ENCODE measurements at places on chromosomes 13 and 19.

DNA sequence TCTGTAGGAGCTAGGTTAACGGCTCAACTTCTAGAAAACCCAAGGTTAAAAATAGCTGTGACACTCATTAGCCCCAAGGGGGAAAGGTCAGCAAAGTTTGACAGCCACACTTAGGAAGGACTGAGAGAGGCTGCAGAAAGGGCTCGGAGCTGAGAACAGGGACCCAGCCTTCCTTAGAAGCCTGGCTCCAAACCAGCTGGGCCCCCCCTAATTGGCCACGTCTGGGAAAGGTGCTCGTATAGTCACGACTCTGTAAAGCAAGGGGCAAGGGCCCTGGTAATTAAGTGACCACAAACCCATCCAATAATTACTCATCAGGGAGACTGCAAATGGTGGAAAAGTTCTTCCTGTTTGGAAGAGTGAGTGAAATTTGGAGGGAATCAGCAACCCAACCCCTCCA, 90.5 kb downstream of the RNASEH2B start:
- DNase-seq = no peak

- peak; percentile 51 for DNase-seq
Observed at GRCh38 chr19:50203281-50204080, at the start of gene MYH14. MYH14 (plus strand) TSS chr19:50203622; CDS start chr19:50210366, 6,744 bp downstream.

DNA sequence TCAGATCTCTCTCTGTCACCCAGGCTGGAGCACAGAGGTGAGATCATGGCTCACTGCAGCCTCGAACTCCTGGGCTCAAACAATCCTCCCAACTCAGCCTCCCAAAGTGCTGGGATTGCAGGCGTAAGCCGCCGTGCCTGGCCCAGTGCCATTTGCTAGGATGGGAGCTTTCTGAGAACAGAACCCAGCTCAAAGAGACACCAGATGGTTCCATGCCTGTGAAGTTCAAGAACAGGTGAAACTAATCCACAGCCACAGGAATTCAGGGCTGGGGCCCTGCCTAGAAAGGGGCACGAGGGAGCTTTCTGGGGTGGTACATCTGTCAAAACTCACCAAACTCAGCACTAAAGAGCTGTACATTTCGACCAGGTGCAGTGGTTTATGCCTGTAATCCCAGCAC, 4.2 kb downstream of the SLC7A9 start:
- no peak for DNase-seq

DNA sequence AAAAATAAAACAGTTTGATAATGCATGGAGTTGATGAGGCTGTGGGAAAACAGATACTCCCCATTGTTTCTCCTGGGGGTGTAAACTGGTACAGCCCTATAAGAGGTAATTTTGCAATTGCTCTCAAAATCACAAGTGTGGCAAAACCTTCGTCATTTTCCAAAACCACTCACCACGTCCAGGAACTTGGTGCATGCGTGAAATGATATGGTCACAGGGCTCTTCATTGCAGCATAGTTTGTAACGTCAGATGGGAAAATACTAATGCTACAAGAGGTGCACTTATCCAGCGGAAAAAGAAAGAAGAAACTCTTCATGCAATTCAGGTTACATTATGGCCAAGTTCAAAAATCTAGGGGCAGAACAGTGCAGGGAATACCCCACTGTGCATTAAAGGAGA, 11.9 kb upstream of the PLAUR start:
- DNase-seq = no peak

DNA sequence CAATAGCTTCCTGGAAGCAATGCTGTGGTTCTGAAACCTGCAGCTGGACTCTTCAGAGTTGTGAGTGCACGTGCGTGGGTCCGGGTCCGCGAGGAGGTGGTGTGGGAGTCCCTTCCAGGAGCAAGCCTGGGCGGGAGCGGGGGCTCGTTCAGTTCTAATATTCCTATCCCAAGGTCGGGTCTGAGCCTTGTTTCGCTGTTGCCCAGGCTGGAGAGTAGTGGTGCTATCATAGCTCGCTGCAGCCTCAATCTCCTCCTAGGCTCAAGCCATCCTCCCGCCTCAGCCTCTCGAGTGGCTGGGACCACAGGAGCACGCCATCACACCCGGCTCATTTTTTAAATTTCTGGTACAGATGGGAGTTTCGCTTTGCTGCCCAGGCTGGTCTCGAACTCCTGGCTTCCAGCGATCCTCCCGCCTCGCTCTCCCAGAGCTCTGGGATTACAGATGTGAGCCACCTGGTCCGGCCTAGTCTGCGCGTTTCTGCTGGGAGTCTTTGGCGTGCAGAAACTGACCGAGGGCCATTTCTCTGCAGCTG, 625 bp downstream of the ZFP82 start:
- DNase-seq = no peak

GRCh38 chr13:112669881-112670499, 19.8 kb upstream of the ATP11A start:
- DNase-seq = no peak

- no peak for DNase-seq
Observed at GRCh38 chr19:41755328-41755913, at the start of gene CEACAM6. CEACAM6 (plus strand) TSS chr19:41755530; CDS start chr19:41755639, 109 bp downstream.

DNA sequence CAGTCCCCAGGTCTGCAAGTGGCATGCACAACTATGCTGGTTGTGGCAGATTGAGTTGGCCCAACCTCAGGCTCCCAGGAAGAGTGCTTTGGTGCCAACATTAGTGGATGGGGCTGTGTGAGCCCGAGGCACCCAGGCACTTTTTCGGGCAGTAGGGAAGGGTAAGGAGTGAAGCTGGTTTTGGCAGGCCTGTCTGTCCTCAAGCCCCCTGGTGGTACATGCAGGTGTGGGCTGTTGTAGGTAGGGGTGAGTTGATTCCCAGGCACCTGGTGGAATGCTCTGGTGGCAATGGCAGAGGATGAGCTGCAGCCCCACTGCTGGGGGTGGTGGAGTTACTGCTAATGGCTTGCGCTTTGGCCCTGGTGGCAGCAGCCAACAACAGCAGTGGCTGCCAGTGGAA, 723.7 kb upstream of the SLITRK1 start:
- DNase-seq = no peak

DNA sequence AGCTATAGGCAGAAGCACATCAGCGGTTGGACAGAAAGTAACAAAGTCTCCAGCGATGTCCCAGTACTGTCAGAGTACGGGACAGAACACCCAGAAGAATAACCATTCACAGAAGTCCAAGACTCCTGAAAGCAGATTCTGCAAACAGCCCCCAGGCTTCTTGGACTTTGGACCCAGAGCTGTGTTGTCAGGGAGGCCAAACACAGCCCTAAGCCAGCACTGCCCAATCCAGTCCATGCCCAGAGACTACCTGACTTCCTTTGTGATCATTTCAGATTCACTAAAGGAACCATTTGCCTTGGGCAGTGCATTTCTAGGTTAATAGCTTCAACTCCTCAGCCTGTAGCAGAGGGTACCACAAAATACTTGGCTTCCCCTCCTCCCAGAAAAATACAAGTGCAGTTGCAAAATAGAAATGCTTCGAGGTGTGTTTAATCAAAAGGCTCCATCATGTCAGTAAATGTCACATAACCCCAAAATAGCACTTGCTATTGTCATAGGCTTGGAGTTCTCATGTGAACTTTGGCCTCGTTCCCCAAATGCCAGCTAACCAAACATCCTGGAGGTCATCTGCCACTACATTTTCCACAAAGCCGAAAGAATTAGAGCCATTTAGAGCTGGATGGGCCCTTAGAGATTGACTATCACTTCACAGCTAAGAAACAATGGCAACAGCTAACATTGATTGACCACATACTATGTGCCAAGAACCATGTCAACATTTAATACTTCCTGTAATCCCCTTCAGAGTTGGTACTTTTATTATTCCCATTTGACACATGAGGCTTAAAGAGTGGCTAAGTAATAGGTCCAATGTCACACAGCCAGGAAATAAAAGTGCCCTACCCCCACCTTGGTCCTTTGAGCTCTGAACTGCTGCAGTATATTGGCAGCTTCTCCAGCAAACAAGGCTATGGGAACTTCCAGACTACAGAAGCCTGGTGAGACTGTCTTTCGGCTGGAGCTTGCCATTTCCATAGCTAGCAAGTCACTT, 329.9 kb downstream of the FOXO1 start:
- DNase-seq = no peak

GRCh38 chr19:22735911-22736645, 47.9 kb downstream of the ZNF99 start:
- no peak for DNase-seq

DNA sequence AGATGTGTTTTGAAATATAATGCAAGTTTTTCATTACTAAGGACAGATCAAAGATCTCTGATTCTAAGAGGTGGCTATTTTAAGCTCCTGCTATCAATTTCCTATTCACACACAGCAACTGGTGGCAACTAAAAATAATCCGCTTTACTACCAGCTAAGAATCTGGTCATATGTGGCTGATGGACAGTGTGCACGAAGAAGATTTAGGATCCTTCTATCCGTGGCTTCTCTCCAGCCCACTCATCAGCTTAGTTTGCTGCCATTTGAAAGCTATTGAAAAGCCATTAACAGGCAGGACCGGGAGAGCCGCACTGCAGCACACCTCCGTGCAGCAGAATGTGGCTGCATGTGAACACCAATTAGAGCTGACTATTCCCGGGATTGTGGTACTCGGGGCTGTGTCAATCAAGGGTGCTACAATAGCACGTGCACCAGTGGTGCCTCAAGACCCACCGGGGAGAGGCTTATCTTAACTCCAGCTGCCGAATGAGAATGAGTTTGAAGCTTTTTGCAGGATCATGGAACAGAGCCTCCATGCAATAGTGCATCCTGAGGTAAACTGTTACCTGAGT, at the start of gene MYO16:
Gene MYO16, plus strand, starts transcription at position 431 of the 572 bp plus-strand sequence. CDS start 234 bp downstream, outside the sequence.
- DNase-seq = no peak

- DNase-seq = no peak
Observed at GRCh38 chr13:85551012-85551411, 248.2 kb downstream of the SLITRK6 start.

DNA sequence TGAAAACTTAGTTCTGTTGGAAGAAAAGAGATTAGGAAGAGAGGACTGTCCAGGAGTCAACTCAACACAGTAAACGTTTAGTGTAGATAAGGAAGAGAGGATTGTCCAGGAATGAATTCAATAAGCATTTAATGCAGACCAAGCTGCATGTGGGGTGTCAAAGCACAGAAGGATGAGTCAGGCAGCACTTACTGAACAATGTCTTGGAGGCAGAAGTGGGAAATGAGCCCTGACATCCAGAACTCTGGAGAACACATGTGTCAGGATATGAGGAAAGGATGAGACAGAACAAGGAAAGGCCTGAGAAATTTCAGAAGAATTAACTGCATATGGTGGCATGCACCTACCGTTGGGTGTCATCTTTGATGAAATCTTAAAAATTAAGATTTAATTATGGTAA, 429.2 kb upstream of the HTR2A start:
- DNase-seq = no peak

- no peak for DNase-seq
Observed at GRCh38 chr19:2223959-2224358, 12.2 kb downstream of the PLEKHJ1 start.

DNA sequence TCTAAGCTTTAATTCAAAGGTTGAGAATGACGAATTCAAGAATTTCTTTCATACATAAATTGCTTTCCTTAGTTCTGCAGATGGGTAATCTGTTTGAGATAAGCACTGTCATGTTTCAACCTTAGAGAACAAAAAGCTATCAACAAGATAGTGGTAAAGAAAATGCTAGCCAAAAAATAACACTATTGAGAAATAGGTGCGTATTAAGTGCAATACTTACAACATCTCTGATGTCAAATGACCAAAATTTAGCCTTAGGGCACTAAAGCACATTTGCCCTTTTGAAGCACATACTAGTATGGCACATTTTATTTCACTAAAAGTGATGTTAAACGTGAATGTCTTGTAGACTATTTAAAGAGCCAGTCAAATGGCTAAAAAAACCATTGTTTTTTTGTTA, 4.9 kb downstream of the KBTBD6 start:
- DNase-seq = no peak

- no peak for DNase-seq
Observed at GRCh38 chr19:49679771-49680413, 2.8 kb downstream of the PRMT1 start.

- no peak for DNase-seq
Observed at GRCh38 chr13:50762969-50763567, 80.4 kb downstream of the DLEU7 start.

GRCh38 chr19:31285744-31286143, 63.5 kb downstream of the TSHZ3 start:
- no peak for DNase-seq

GRCh38 chr13:111518161-111518792, 197.8 kb downstream of the TEX29 start:
- no peak for DNase-seq

DNA sequence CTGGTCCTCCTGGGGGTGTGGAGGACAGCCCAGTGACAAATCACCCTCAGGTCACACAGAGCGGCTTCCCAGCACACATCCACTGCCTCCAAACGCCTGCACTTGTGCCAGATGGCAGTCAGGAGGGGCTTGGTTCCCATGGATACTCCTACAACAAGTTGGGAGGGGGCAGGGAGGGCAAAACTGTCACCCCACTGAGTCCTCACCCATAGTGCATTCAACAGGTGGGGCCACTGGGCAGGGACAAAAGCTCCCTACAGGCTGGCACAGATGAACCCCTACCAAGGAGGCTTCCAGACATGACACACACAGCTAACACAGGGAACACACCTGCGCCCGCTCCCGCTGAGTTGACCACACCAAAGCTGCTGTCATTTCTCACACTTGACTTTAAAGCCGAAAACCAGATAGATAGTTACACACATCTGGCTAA, 120.5 kb downstream of the STK24 start:
- no peak for DNase-seq

- DNase-seq = peak; percentile 28
Observed at GRCh38 chr19:40663695-40664692, 26.5 kb downstream of the NUMBL start.

- no peak for DNase-seq
Observed at GRCh38 chr19:56725829-56726424, 54.4 kb upstream of the ZNF835 start.

DNA sequence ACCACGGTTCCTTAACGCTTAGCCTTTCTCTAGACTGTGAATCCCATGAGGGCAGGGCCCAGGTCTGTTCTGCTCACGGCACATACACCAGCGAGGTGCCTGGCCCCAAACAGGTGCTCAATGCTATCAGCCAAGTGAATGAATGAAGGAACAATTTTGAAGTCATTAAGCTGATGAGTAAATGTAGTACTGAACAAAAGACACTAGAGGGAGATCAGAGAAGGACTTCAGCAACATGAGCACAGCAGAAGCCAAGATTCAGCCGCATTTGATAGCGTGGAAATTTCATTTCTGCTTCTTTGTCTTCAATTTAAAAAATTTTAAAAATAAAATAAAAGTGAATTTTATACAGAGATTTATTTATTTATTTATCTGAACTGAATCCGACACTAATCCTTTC, 20.1 kb upstream of the MYO16 start:
- no peak for DNase-seq

DNA sequence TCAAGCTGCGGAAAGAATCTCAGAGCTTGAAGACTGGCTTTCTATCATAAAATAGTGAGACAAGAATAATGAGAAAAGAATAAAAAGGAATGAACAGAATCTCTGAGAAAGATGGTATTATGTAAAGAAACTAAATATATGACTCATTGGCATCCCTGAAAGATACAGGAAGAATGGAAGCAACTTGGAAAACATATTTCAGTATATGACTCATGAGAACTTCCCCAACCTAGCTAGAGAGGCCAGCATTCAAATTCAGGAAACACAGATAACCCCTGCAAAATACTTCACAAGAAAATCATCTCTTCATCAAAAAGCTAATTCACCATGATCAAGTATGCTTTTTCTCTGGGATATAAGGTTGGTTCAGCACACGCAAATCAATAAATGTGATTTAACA, 2318.0 kb downstream of the PCDH9 start:
- no peak for DNase-seq

GRCh38 chr19:17031741-17032140, 5.1 kb upstream of the CPAMD8 start:
- no peak for DNase-seq

- DNase-seq = no peak
Observed at GRCh38 chr13:38473305-38473704, 123.7 kb downstream of the UFM1 start.

GRCh38 chr13:26051657-26052311, at the start of gene SHISA2:
SHISA2 (minus strand) TSS chr13:26052016; CDS start chr13:26050975, 1,041 bp downstream.
- DNase-seq = peak; percentile 37
